Stimulated activated CD4-positive, alpha-beta T cell treated with anti-CD3 and anti-CD28 coated beads, Interleukin-1b, Interleukin-23, amount 100 ng/mL, for 1 hour (primary cell): ENCODE measurements at places on chromosomes 16 and 17.

GRCh38 chr16:31874366-31875111 lies 932 bp downstream of the ZNF267 start:
- DNase-seq, result no peak

DNA sequence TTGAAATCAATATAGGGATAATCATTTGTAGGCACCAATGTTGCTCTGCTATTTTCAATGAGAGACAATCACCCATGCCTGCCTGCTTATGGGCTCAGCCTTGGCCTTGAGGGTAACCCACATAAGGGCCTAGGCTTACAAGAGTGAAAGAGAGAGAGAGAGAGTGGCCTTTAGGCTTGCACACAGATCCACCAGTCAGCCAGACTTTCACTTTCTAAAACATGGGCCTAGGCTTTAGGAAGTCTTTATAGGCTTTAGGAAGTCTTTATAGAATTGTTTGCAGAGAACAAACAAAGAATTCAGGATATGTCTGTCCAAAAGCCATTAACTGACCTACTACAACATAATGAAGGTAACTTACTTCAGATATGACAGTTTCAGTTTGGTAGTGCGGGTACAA lies 3.4 kb downstream of the ABCA9 start:
- no peak for DNase-seq

DNA sequence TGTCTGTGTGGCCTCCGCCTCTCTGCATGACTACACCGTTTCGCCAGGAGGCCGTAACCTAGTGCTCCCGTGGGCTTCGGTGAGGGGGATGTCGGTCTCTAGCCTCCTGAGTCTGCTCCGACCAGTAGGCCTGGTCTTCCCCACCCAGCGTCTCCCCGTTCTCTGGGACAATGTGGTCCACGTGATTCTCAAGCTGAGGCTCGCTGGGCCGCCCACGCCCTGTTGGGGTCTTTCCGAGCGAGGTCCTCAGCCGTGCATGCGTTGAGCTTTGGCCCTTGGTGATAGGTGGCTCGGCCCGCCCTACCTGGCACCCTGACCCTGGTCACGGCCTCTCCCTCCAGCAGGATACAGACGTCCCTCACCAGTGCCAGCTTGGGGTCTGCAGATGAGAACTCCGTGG lies 30.9 kb downstream of the TSC2 start:
- no peak for DNase-seq

- no peak for DNase-seq
Measured at GRCh38 chr16:76235426-76235825, 41.8 kb upstream of the CNTNAP4 start.

DNA sequence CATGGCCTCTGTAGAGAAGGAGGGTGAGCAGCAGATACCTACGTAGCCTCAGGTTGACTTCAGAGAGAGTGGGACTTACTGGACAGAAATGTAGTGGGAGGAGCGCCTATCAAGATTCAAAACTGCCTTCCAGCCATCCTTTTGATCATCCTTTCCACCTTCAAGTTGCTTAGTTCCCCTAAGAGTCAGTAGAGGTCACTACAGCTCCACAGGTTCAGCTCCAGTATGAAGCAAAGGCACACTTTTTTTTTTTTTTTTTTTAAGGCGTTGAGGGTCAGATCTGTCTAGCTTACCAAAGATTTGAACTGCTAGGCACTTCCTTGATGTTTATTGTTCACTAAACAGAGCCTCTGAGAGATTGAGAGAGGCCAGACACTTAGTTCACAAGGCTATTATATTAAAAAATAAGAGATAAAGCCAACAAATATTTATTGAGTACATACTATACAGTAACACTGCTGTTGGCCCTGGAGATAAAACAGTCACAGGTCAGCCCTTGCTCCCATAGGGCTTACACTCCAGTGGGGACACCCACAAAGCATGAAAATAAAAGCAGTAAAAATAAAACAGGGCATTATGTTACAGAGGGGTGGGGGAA lies 3.1 kb downstream of the RNF227 start:
- no peak for DNase-seq

GRCh38 chr17:29674281-29674680 lies 51.6 kb upstream of the CORO6 start:
- DNase-seq, result no peak

DNA sequence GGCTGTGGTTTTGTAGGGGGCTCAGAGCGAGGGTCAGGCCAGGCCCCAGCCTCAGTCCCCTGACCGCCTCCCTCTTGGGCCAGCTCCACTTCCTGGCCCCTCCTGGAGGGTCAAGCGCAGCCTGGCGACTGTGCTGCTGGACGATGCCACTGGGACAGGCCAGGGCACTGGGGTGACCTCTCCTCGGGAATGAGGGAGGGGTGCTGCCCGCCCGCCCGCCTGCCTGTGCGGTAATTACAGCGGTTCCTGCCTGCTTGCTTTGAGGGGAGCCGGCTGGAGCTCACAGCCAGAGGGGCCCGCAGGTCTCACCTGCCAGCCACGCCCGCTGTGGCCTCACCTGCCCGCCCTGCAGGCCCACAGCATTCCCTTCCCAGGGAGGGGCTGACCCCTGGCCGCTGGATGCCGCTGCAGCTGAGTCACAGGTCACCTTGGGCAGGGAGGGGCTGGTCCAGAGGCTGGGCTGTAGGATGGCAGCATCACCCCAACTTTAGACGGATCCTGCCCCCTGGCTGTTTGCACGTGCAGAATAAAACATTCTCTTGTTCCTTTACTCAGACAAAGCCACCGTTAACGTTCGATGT lies 76.7 kb upstream of the CBX4 start:
- no peak for DNase-seq

- DNase-seq, result no peak
Measured at GRCh38 chr16:47972246-47972985, 183.4 kb downstream of the ABCC12 start.

GRCh38 chr16:1825381-1825863 lies 1.2 kb downstream of the HAGH start:
- no peak for DNase-seq

- no peak for DNase-seq
Measured at GRCh38 chr16:31107465-31107867, 720 bp upstream of the BCKDK start.

GRCh38 chr16:28182183-28182582 lies 29.6 kb downstream of the XPO6 start:
- no peak for DNase-seq

- no peak for DNase-seq
Measured at GRCh38 chr17:40901981-40902474, 17.0 kb upstream of the KRT20 start.

GRCh38 chr16:27826081-27826892 lies 237.2 kb downstream of the GSG1L start:
- no peak for DNase-seq

DNA sequence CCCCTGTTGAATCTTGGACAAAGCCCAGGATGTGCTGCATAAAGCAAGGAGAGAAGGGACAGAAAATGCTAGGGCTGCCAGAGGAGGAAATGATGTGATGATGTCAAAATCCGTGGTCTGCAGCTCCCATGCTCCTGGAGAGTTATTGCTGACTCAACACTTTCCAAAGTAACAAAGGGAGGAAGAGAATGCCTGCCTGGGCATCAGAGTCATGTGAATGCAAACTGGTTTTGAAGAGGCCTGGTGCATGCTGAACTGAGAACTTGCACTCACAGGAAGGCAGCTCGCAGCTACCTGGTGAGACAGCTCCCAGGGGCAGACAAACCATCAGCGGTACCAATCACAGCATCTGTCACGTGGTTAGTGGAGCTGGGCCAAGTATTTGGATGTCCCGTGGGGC lies 2.8 kb downstream of the MARVELD3 start:
- DNase-seq, result no peak

DNA sequence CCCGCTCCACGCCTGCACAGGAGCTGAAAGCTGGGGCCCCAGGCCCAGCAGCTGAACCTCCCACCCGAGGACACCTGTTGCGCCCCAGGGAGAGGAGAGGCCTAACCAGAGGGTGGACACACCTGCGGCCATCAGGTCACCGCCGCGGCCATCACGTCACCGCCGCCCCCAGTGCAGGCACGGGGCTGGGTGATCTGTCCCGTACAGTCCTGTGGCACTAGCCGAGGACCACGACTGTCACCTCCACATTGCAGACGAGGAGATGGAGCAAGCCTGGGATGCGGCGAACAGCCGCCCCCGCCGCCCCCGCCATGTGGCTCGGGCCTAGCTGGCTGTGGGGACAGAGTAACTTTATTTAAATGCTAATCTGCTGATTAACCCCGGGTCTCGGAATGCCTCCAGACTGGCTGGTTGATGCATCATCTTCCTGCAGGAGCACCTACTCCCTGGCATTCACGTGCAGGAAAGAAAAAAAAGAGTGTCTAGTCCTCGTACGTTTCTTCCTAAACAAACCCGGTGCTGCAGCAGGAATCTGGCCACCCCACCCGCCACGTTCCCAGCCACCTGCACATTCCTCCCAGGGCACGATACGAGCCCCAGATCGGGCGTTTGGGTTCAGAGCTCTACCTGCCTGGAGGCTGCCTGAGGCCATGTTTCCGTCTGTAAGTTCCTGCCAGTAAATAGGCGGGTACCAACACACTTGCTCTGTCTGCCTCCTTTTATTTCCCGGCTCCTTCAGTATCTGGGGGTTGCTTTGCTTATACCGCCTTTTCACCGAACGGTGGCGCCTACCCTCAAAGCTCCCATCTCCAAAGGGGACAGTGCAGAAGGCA lies 29.9 kb downstream of the PIEZO1 start:
- DNase-seq, result no peak

DNA sequence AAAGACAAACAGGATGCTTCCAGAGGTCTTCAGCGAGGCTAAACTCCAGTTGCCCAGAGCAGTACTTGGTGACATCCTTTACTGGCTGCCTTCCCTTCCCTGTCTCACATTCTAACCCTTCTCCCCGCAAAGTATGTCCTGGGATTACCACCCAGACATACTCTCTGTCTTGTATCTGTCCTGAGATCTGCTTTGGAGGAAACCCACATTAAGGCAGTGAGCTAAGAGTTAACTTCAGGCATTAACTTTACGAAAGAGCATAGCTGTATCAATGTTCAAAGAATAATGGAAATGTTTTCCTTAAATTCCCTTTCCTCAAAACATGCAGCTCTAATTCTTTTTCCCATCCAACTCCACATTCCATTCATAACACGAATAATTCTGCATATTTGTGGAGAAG lies 385.2 kb downstream of the NPIPA8 start:
- no peak for DNase-seq

DNA sequence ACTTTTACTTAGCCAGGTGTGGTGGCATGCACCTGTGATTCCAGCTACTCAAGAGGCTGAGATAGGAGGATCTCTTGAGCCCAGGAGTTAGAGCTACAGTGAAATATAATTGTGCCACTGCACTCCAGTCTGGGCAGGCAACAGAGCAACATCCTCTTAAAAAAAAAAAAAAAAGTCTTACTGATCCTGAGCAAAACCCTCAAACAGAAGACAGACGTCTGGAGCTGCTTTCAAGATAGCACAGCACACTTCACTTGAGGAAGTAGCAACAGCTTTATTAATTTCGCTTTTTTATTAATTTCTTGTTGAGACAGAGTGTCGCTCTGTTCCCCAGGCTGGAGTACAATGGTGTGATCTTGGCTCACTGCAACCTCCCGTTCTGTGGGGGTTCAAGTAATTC lies 10.2 kb upstream of the GGA2 start:
- no peak for DNase-seq

GRCh38 chr16:29820271-29820701 lies at the start of gene MVP:
Gene MVP, plus strand, starts transcription at chr16:29820462. Its CDS starts 10,088 bp downstream, at chr16:29830550.
- no peak for DNase-seq

DNA sequence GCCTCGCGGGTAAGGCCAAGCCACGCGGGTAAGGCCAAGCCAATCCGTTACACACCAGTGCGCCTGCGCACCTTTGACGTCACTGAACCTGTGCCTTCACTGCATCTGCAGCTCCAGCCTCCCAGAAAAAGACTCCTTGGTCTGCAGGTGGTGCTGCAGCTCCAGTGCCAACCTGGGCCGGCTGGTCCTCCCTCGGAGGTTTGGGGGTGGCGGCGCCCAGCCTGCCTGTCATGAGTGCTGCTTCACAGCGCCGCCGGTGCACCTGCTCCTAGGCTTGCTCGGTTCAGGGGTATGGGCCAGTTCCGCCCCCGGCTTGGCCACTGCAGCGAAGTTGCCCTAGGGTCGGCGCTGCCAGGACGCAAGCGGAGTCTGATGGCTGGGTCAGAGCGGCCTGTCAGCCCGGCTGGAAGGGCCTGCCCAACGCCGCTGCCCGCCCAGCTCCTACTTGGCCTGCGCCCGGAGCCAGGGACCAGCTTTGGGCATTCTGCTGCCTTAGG lies 146.6 kb downstream of the USP22 start:
- peak; percentile 3 for DNase-seq

- no peak for DNase-seq
Measured at GRCh38 chr17:7853691-7854038, 1.2 kb upstream of the TMEM88 start.

DNA sequence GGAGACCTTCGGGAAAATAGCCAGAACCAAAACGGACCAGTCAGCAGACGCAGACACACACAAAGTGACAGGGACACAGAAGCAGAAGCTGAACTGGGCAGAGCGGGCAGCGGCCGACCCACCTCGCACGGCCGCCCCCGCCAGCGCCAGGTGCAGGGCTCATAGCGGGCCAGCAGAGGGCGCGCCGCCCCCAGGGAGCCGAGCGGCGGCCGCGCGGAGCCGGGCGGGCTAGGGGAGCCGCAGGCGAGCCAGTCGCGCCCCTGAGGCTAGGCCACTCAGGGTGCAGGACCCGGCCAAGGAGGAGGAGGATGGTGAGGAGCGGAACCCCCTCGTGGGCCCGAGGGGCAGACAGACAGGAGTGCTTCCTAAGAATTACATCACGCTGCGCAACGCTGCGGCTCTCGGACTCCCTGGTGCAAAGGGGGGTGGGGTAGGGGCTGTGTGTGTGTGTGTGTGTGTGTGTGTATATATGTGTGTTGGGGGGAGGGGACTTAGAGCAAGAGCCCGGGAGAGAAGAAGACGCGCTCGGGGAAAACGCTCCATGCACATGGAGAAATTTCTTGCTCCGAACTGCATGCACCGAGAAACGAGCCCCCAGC lies 913 bp upstream of the NOG start:
- no peak for DNase-seq

DNA sequence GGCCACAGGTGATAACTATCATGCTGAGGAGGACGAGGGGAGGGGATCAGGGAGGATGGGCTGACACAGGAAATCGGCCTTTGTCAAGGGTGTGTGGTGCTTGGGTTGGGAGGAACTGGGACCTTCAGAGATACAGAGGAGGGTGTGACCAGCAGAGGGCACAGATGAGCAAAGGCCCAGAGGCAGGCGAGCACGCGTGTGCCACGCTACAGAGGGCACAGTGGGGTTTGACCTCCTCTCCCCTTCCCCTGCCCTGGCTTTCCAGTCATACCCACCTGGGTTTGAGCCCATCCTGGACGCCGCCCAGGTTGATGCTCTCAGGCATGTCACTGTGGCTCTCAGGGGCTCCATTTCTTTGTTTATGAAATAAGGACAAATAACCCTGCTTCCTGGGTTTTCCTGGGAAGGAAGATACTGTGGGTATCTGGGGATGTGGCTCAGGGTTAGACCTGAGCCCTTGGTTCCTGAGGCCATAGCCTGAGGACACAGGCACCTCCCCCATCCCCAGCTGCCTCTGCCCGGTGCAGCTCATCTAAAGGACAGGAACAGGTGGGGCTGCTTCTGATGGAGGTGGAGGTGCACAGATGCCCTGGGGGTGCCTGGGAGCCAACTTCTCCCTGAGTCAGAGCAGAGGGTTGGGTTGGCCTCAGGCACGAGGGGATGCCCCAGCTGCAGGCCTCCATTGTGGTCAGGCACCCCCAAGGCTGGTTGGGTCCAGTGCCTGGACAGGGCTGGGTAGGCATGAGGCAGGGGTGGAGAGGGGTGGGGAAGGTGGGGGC lies 51.8 kb downstream of the BEAN1 start:
- peak; percentile 36 for DNase-seq
